ENCODE measurements at places on chromosomes 16 and 17. TPM values are rescaled to one million over a fixed set of nuclear protein-coding genes. Genes with fewer than 3 reads are reported as not detected.

Gene TSPOAP1
- total RNA-seq: 1.9 TPM

Gene GGT6
- not detected for total RNA-seq

Gene GSDMA
- total RNA-seq: not detected

Gene CD300E
- not detected for total RNA-seq

Gene PYY
- not detected for total RNA-seq

Gene DOC2A
- total RNA-seq: not detected

Gene CSH1
- not detected for total RNA-seq

Gene AGRP
- total RNA-seq: not detected

Gene G6PC1
- total RNA-seq: not detected

Gene CCL4
- total RNA-seq: not detected

Gene TNFSF12
- 20.2 TPM for total RNA-seq

Gene SPAG9
- total RNA-seq: 121 TPM

Gene HLF
- 1.3 TPM for total RNA-seq

Gene GNAO1
- total RNA-seq: 0.12 TPM

Gene LRRC37A
- 0.73 TPM for total RNA-seq

Gene MGAT5B
- total RNA-seq: 2.6 TPM

Gene EFNB3
- total RNA-seq: 5.2 TPM

Gene KRTAP1-1
- total RNA-seq: not detected

Gene TBC1D28
- not detected for total RNA-seq

Gene DYNLRB2
- total RNA-seq: not detected

Gene ASB16
- total RNA-seq: not detected

Gene KRT15
- 0.32 TPM for total RNA-seq

Gene VPS4A
- total RNA-seq: 37.2 TPM

Gene TMEM132E
- total RNA-seq: not detected

Gene BRICD5
- 0.65 TPM for total RNA-seq

Gene STH
- total RNA-seq: not detected

Gene LRRC46
- not detected for total RNA-seq

Gene KRT20
- not detected for total RNA-seq

Gene EXOC7
- total RNA-seq: 127 TPM

Gene CA7
- not detected for total RNA-seq

Gene SLC47A2
- 0.36 TPM for total RNA-seq

Gene SDR42E2
- not detected for total RNA-seq

Gene ULK2
- 31.6 TPM for total RNA-seq

All from hair follicle dermal papilla cell (primary cell).